Upper lobe of left lung (tissue), 6 donors: ENCODE measurements at places on chromosomes 6 and 20. TPM values are rescaled to one million over a fixed set of nuclear protein-coding genes. Genes with fewer than 3 reads are reported as not detected.

GRCh38 chr20:46070215-46070900 lies 19.4 kb downstream of the NCOA5 start:
- no peak for DNase-seq

DNA sequence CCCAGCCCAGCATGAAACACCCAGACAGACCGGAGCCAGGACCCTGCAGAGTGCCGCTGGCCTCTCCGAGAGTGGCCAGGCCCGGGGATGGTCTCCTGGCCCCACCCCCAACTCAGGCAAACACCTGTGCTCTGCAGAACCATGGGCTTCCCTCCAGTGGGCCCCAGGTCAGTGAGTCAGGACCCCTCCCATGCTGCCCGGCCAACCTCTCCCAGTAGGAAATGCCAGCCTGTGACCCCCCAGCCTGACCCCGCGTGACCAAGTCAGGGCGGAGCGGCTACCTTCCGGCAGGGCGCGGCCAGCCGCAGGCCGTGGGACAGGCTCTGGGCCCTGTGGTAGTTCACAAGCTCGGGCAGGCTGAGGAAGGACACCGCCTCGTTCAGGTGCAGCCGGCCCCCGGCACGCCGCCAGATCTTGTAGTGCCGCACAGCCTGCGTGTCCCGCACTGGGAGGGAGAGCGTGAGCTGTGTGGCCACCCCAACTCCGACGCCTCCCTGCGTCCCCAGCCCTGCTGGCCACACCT lies 3.2 kb downstream of the PTK6 start:
- peak; percentile 52 for DNase-seq

- no peak for DNase-seq
These were observed 45.9 kb upstream of the SPTLC3 start for GRCh38 chr20:12962895-12963294.

DNA sequence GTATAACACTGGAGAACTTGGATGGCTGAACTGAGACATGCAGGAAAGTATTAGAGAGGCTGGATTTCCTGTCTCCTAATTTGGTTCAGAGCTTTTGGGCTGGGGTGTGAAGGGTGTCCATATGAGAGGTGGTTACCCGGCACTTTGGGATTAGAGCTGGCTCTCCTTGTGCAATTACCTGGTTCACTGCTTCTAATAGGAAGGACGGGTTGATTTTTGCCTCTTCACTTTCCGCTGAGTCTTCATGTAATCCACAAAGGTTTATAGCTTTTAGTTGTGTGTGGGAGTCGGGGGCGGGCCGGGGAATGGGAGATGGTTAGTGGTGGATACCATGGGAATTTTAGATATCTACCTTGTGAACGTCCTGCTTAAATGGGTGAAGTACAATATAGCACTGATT lies 151.5 kb downstream of the BTBD3 start:
- no peak for DNase-seq

DNA sequence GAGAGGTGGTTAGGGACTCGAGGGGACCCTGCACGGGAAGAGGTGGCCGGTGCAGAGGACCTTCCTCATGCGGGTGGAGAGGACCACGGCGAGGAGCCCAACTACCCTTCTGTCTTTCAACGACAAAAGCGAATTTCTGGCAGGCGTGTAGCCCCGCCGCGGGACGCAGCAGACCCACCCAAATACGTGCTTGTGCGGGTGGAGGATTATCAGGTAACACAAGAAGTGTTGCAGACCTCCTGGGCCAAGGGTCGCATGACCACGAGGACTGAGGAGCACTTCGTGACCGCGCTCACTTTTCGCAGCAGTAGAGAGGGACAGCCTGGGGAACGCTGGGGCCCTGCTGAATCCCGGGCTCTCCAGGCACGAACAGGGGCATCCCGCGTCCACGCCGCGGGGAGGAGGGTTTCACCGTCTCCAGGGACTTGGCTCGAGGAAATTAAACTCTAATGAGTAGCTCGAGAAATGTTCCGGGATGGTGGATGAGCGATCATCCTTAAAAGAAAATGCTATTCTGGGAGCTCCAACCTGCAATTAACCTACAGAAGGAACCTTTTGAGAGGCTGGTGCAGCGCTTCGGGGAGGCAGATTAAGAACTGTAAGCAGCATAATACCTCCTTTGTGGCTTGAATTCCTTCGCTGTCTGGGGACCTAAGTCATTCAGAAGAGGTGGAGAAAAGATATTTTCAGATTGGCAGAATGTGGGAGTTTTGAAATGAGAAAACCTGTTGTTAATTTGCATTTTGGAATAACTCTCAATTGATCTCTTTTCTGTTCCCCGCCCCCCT lies 804 bp downstream of the C6orf141 start:
- DNase-seq, result peak; percentile 65

DNA sequence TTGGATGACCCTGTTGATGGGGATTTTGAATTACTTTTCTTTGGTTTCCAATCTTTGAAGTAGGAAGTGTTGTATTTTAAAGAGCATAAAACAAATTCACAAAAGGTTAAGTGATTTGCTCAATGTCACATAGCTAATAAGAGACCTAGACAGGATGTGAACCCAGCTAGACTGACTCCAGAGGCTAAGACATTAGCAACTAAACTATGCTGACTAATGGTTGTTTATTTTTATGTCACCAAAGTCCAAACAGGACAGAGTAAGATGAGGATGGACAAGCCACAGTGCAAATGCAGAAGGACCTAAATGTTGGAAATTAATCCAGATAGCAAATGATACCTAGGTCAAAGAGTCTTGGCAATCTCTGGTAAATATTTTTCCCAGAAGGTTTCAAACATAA lies 38.0 kb downstream of the OGFRL1 start:
- DNase-seq, result no peak

GRCh38 chr6:146886587-146887446 lies 288.0 kb downstream of the ADGB start:
- DNase-seq, result no peak

GRCh38 chr6:121912905-121913304 lies 477.5 kb downstream of the GJA1 start:
- no peak for DNase-seq

GRCh38 chr6:165855856-165856255 lies 192.8 kb upstream of the PDE10A start:
- DNase-seq, result no peak

GRCh38 chr6:158397578-158397977 lies 85.3 kb downstream of the TULP4 start:
- no peak for DNase-seq

DNA sequence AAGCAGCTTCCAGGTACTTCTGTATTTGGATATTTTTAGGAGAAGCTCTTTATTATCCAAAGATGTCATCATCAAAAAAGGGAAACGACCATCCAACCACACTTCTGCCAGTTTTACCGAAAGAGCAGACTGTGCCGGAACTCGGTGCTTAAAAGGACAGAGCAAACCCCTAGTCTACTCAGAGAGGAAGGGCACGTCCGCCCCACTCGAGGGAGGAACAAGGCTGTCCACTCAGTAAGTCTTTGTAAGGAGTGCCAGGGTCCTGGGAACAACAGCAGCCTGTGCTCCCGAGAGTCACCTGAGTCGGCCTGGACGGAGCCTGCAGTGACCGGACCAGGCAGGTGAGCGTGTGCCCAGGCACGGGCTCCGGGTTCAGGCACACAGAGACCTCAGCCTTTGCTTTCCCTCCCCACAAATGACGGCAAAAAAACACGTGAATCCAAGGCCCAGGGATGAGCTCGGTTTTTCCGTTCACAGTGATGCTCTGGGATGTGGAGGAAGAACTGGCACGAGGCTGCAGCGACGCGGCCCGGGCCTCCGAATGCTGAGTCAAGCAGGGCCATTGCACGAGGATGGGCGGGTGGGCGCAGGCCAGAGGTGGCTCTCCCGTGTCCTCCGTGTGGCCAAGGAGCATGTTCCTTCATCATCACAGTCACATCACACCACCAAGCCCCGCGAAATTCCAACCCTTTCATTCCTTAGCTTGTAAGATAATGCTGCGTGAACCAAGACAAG lies 17.4 kb upstream of the SLCO4A1 start:
- no peak for DNase-seq

The RAB44 gene
- 0.76 TPM for total RNA-seq

The MYLK4 gene
- total RNA-seq, result 1.3 TPM
